Panc1 (cell line): ENCODE measurements at places on chromosomes 3 and 15. TPM values are rescaled to one million over a fixed set of nuclear protein-coding genes. Genes with fewer than 3 reads are reported as not detected.

GRCh38 chr3:56762718-56763117 is 39.0 kb downstream of the ARHGEF3 start:
- no peaks in the 10 kb centered on the region for H3K27me3 ChIP-seq
- no peak overlapping the region for H3K4me3 ChIP-seq
- H3K36me3 ChIP-seq: no peaks in the 10 kb centered on the region
- no peaks in the 10 kb centered on the region for H3K4me1 ChIP-seq

DNA sequence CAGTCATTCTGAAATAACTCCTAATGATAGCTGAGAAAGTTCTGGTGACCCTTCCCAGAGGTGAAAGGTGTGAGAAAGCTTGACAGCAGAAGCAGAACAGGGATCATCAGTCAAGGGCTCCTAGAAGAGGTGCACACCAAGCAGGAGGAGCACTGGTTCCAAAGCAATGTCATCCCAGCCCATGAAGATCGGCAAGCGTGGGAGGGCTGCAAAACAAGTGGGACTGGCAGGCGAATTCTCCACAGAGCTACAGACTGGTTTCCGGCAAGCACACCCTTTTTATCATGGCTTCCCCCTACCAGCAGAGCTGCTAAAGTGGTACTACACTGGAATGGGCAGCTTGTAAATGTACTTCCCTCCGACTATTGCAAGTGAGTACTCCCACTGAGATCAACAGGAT is 62.3 kb upstream of the MYO5C start:
- no peaks in the 10 kb centered on the region for H3K4me1 ChIP-seq
- no peaks in the 10 kb centered on the region for H3K36me3 ChIP-seq
- DNase-seq: no peak
- no peak overlapping the region for H3K4me3 ChIP-seq

The MCF2L2 gene
- 1.0 TPM for total RNA-seq

GRCh38 chr3:105730801-105731354 is 137.9 kb downstream of the CBLB start:
- no peak overlapping the region for H3K27ac ChIP-seq
- no peaks in the 10 kb centered on the region for H3K4me1 ChIP-seq
- no peaks in the 10 kb centered on the region for H3K27me3 ChIP-seq
- DNase-seq: no peak
- H3K4me3 ChIP-seq: no peak overlapping the region

The CTXN2 gene
- total RNA-seq: 0.05 TPM

DNA sequence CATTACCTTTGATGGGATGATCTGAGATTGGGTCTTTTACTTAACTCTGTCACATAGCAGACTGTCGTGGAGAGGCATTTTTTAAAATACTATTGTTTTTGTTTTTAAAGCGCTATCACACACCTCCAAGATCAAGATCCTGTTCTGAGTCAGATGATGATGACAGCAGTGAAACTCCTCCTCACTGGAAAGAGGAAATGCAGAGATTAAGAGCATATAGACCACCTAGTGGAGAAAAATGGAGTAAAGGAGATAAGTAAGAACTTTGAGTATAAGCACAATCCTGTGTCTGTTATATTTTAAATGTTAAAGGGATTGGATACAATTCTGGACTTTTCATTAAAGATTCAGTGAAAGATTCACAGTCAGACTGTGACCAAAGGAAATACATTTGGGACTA is 18.4 kb upstream of the ZBTB47 start:
- H3K4me3 ChIP-seq: no peak overlapping the region
- peaks cover 62% of the 10 kb centered on the region for H3K36me3 ChIP-seq
- no peak overlapping the region for H3K27ac ChIP-seq
- no peaks in the 10 kb centered on the region for H3K27me3 ChIP-seq
- no peaks in the 10 kb centered on the region for H3K4me1 ChIP-seq

The PPP2R3A gene
- total RNA-seq: 8.1 TPM

The MORC1 gene
- not detected for total RNA-seq

DNA sequence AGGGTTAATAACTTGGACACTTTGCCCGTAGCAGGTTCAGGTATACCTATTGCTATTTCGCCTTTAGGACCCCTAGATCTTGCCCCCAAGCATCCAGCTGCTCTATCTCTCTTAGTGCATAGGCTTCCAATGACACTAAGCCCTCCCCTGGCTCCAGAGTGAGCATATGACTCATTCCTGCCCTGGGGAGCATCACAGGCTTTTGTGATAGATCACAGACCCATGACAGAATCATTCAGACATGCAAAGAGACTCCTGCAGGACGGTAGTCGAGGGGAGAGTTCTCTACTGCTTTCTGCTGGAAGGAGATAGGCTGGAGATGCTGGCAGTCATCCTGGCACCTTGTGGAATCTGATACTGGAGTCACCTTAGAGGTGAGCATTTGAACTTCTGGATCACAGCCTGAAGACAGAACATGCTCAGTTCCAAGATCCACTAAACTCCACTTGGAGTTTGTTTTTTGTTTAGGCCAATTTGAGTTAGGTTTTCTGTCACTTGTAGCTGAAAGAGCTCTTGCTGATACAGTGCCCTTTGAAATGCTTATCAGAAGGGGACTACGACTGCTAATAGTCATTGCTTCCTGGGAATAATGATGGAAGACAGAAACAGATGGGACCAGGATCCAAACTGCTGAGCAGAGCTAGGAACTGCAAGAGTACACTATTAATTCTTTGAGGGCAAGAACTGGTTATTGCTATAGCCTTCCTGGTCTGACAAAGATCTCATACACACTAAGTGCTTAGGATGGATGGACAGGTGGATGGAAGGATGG is 11.0 kb downstream of the LYSMD2 start:
- peaks cover 4% of the 10 kb centered on the region for H3K4me1 ChIP-seq
- H3K27ac ChIP-seq: no peak overlapping the region
- peaks cover 2% of the 10 kb centered on the region for H3K36me3 ChIP-seq

The SI gene
- not detected for total RNA-seq

DNA sequence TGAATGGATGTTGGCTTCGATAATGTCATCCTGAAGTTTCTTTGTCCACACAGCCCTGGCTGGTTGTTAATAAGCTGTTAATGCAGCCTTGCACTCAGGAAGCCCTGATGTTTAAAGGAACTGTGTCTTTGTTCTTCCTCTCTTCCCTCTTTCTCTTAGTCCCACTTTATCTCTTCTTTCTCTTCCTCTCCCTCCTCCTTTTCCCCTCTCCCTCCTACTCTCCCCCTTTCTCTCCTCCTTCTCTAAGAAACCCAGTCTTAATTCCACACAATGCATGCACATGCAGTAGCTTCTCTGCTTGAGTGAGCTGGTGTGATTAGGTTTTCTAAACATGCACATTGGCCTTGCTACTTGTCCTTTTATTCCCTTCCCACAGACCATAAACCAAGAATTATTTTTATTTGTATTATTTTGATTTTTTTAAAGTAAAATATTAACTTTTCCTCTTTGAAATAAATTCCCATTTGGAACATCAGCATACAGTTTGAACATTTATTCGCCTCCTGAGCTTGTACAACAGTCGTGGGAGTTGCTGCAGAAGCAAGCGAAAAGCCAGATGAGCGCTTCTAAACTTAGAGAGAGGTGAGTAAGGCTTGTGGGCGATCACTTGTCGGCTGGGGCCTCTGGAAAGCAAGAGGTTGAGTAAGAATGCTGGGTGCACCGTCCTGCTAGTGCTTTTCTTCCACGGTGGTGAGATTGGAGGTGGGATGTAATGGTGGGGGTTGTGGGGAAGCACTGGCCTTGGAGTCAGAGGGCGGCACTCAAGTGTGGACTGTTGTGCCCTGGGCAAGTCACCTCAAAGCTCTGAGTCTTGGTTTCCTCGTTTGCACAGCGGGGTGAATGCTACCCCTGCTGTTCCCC is 7.2 kb downstream of the GHRL start:
- no peak overlapping the region for H3K4me3 ChIP-seq
- H3K27me3 ChIP-seq: no peaks in the 10 kb centered on the region
- no peak for DNase-seq
- H3K36me3 ChIP-seq: peaks cover 9% of the 10 kb centered on the region; the same call in 1 of the 2 replicates
- no peaks in the 10 kb centered on the region for H3K4me1 ChIP-seq

GRCh38 chr15:65767895-65768294 is 24.2 kb downstream of the DENND4A start:
- no peaks in the 10 kb centered on the region for H3K36me3 ChIP-seq
- no peaks in the 10 kb centered on the region for H3K27me3 ChIP-seq
- no peak overlapping the region for H3K27ac ChIP-seq
- H3K4me1 ChIP-seq: no peaks in the 10 kb centered on the region; the same call in 1 of the 2 replicates
- no peak overlapping the region for H3K4me3 ChIP-seq

DNA sequence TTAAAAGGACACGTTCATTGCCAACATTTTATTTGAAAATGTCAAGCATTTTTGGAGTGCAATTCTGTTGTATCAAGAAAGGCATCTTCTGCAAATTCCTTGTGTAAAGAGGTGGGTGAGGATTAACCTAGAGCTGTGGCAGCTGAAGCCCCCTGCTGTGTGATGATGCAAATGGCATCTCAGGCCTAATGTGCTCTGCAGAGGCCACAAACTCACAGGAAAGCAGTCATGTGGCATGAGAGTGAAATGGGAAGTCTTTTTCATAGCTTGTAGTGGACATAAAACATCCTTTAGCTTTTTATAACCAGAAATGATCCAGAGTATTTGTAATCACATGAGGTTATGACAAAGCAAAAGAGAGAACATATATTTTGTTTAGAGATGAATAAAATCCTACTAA is 6.4 kb downstream of the CADM2 start:
- H3K36me3 ChIP-seq: no peaks in the 10 kb centered on the region
- H3K4me1 ChIP-seq: no peaks in the 10 kb centered on the region
- H3K4me3 ChIP-seq: no peak overlapping the region
- no peaks in the 10 kb centered on the region for H3K27me3 ChIP-seq

The PLXNB1 gene
- 22.8 TPM for total RNA-seq

- H3K36me3 ChIP-seq: no peaks in the 10 kb centered on the region
- H3K4me3 ChIP-seq: no peak overlapping the region
- H3K27ac ChIP-seq: no peak overlapping the region
- peaks cover 5% of the 10 kb centered on the region for H3K4me1 ChIP-seq
- no peaks in the 10 kb centered on the region for H3K27me3 ChIP-seq
Measured at GRCh38 chr3:52231502-52232278, 6.2 kb upstream of the TLR9 start.

DNA sequence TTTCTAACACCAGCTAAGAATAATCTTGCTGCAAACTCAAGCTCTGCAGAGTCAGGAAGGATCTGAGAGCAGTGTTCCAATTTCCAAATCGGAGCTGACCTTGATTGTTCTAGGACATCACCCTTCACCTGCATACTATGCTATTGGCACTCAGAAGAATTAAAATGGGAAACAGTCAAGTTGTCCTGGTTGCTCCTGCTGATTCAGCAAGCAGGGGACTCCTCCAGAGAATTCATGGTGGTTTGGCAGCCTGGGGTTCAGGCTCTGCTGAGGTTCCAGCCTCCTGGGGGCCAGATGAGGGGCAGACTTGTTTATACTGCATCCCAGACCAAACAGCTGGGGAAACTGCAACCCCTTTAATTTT is 213.7 kb upstream of the ADAMTS9 start:
- H3K27ac ChIP-seq: no peak overlapping the region
- H3K4me3 ChIP-seq: no peak overlapping the region
- DNase-seq: no peak
- no peaks in the 10 kb centered on the region for H3K27me3 ChIP-seq

DNA sequence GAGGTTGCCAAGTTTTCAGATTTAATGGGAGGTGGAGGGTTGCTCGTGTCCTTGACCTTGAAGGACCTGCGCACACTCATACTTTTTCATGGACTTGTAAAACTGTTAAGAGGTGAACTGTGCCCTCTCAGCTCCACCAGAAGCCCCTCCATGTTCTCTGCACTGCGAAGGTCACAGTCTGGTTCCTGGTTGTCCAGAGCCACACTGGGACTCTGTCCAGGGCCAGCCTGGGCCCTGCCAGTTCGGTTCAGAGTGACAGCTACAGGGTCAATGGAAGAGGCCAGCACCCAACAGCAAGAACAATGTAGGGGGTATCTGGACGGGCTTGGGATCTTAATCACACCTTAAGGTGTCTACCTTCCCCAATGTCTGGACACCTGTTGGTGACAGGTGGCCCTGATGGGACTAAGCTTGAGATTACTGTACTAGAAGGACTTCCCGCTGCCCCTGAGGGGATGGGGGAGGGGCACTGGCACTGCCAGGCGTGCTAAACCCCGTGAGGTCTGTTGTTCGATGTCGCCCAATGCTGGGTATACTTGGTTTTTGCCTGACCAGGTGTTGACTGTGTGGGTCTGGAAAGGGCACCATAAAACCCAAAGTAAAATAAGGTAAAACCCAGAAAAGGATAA is 34.7 kb downstream of the GRK7 start:
- no peaks in the 10 kb centered on the region for H3K4me1 ChIP-seq
- H3K4me3 ChIP-seq: no peak overlapping the region
- no peak for DNase-seq
- H3K27me3 ChIP-seq: no peaks in the 10 kb centered on the region
- H3K36me3 ChIP-seq: no peaks in the 10 kb centered on the region

DNA sequence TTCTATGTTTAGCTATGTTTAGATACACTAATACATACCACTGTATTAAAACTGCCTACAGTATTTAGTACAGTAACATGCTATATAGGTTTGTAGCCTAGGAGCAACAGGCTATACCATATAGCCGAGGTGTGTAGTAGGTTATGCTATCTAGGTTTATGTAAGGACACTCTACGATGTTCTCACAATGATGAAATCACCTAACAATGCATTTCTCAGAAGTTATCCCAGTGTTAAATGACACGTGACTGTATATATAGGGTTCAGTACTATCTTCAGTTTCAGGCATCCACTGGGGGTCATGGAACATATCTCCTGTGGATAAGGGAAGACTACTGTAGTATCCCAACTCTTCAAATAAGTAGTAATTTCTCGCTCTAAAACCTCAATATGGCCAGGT is 97.4 kb downstream of the TMCC1 start:
- H3K36me3 ChIP-seq: no peaks in the 10 kb centered on the region
- H3K27ac ChIP-seq: no peak overlapping the region; the same call in 1 of the 2 replicates
- no peak overlapping the region for H3K4me3 ChIP-seq
- no peaks in the 10 kb centered on the region for H3K27me3 ChIP-seq
- DNase-seq: no peak

- no peak overlapping the region; the same call in 1 of the 2 replicates for H3K27ac ChIP-seq
- no peak overlapping the region for H3K4me3 ChIP-seq
- no peaks in the 10 kb centered on the region for H3K36me3 ChIP-seq
Measured at GRCh38 chr3:177764377-177764912, 567.2 kb upstream of the TBL1XR1 start.

The CHRNA7 gene
- total RNA-seq: 3.3 TPM

The REC114 gene
- total RNA-seq: not detected
